Right atrium auricular region (tissue), 2 donors: ENCODE measurements at places on chromosomes 4 and X. TPM values are rescaled to one million over a fixed set of nuclear protein-coding genes. Genes with fewer than 3 reads are reported as not detected.

ETDC gene
- not detected for total RNA-seq

ADH7 gene
- not detected for total RNA-seq

CT45A1 gene
- total RNA-seq: not detected

DNA sequence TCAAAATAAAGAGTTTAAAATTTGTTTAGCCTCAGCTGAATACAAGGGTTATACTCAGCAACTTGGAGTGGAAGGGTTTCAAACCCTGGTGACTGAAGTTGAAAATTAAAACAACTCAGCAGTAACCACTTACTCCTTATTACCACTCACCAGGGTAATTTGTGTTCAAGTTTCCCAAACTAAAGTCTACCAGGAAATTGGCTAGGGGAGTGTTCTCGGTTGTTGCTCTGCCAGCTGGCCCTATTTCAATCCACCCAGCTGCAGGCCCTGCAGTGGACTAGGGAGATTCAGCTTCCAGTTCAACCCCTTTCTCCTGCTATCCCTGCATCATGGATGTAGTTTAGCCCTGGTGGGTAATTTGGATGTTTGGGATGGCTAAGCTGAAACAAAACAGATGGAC, 37.8 kb upstream of the EXOC1L start:
- DNase-seq: no peak

DNA sequence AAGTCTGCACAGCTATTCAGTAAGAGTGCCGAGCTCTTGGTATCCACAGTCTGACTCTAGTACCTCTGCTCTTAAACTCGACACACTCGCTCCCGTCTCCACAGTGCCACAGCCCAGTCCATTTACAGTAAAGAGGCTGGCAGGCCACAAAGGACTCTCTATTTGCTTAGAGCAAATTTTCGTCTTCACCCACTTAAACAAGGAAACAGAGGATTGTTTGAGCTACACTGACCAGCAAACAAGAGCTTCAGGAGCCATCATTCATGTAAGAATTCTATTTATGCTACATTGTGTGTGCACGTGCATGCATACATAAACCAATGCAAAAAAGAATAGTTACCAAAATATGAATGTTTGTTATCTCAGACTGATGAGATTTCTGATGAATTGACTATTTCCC, 290.2 kb downstream of the USP46 start:
- DNase-seq: no peak

DNA sequence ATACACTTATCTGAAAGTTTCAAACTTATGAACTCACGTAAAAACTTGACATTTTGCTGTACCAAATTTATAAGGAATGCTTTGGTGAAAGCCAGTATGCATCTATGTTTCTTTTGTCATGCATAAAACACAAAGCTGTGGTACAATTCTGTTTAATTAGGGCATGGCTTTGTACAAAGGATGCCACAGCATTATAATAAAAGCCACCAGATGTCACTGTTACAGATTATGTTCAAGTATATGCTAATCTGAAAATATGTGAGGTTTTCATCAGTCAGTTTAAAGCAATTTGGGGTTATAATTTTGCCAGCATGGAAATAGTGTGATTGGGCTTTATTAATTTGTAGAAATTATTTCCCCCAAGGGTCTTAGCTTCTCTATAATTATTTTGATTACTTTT, 69.0 kb downstream of the ATOH1 start:
- DNase-seq: no peak

GRCh38 chr4:139826426-139826825, 160.8 kb downstream of the MGST2 start:
- no peak for DNase-seq
